MM.1S (cell line): ENCODE measurements at places on chromosomes 2 and 18.
A peak's percentile ranks its signal among the peaks of the same experiment; 100 is the strongest.

- DNase-seq, result no peak
Measured at GRCh38 chr2:84846741-84847142, 34.1 kb downstream of the TRABD2A start.

GRCh38 chr2:30192314-30192713 lies 39.0 kb upstream of the LBH start:
- DNase-seq, result no peak

DNA sequence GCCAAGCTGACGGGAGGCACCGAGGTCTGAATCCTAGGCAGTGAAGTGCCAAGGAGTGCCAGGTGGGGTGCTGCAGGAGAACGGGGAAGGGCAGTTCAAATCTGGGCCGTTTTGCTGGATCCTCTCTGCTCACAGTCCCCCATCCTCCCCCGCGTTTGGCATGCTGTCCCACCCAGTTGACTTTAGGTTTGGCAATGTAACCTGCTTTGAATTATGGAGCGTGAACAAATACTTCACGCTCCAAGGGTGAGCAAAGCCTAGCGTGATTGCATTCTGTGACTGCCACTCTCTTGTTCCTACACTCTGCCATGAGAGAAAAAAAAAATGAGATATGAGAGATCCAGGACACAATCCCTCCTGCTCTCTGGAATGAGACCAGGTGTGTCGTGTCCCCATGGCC lies 381.9 kb downstream of the ZNF516 start:
- no peak for DNase-seq

DNA sequence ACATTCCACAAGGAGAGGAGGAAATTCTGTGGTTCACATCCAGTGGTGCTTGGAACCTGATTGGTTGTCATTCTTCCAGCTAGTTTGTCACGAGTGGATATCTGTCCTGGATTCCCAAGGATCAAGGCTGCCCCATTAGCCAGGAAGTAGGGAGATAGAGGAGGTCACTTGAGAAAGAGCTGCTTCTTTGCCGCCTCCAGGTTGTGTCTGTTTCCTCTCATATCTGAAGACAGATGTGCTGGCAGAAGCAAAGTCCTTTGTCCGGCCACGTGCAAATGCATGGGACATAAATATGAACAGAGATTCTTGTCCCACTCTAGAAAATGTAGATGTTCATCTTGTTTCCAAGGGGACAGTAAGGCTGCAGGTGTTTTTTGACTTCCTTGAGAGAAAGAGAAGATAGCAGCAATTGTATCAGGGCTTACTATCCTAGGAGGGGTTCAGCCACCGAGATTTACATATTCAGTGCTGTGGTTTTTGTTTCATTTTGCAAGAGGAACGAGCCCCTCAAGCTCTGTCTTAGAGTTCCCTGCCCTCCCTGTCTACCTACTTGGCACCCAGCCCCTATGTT lies 174.4 kb downstream of the RPIA start:
- peak; percentile 70 for DNase-seq

DNA sequence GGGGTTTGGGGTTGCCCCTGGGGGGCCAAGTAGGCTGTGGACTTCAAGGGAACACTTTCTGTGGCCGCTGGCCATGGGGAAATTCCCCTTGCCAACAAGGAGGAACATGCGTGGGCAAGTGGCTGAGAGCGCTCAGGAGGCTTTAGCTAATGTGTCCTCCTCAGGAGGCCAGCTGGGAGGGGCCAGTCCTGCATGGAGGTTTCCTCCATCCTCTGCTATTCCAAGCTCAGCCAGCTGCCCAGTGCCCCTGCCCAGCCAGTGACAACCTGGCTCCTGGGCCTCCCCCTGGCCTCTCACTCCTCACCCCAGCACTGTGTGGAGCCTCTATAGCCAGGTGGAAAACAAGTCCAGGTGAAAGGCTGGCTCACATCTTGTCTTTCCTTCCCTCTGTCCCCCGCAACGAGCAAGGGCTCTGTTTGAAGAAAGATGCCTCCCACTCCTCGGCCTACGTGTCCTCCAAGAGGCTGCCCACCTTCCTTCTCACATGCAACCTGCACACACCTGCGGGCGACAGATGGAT lies 64.4 kb upstream of the DAPL1 start:
- DNase-seq, result no peak

DNA sequence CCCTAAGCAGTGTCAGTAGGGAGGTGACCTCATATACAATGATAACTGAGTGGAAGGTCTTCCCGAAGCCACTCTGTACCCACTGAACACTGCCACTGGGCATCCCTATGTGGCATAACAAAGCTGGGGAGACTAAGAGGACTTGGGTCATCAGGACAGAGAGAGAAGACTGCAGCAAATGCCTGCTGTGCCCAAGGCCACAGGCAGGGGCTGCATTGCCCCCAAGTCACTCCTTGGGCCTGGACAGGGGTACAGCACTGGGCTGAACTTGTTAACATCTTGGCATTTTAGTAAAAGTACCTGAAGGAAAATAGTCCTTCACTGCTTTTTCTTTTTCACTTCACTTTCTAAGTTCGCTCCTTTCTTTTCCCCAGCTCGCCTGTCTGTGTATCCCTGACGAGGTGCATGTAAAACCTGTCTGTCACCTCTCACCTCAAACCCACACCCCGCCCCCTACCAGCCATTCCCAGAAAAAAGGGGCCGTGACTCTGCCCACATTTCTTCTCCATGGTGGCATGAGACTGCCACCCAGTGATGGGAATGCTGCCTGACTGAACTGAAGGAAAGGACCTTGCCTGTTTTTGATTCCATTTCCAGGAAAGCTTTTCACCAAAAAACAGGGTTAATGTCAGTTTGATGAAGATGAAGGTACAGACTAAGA lies 62.9 kb downstream of the MTHFD2 start:
- DNase-seq, result no peak

- peak; percentile 42 for DNase-seq
Measured at GRCh38 chr2:191539068-191539467, 138.9 kb upstream of the NABP1 start.

DNA sequence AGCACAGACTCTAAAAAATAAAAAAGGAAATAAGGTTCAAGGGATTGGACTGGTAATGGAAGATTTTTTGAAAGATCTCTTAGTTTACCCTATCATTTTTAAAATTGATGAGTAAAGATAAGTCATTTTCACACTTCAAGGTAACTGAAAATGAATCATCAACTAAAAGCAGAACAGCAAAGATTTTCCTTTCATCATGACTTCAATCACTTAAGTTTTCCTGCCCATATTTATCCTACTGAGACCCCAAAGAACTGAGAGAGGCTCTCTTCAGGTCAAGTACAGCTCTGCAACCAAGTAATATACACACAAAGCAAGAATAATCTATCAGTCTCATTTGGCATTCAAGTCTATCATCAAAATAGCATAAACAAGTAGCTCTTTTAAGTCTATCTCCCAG lies 540.7 kb downstream of the METTL4 start:
- DNase-seq, result no peak

DNA sequence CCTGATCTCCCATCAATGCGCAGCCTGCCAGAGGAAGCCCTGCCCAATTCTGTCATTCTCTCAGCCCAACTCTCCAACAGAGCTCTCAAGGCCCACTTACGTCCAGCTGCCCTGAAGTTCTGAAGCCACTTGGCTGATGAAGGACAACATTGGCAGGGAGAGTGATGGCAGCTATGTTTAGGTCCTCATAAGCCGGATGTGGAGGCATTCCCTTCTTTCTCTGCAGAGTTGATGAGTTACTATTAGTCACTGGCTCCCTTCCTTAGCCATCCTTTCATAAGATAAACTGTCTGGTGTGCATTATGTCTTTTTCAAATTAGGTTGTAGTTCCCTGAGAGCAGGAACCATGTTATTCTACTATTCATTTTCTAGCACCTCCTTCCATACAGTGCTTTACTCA lies 22.5 kb upstream of the TACR1 start:
- no peak for DNase-seq

DNA sequence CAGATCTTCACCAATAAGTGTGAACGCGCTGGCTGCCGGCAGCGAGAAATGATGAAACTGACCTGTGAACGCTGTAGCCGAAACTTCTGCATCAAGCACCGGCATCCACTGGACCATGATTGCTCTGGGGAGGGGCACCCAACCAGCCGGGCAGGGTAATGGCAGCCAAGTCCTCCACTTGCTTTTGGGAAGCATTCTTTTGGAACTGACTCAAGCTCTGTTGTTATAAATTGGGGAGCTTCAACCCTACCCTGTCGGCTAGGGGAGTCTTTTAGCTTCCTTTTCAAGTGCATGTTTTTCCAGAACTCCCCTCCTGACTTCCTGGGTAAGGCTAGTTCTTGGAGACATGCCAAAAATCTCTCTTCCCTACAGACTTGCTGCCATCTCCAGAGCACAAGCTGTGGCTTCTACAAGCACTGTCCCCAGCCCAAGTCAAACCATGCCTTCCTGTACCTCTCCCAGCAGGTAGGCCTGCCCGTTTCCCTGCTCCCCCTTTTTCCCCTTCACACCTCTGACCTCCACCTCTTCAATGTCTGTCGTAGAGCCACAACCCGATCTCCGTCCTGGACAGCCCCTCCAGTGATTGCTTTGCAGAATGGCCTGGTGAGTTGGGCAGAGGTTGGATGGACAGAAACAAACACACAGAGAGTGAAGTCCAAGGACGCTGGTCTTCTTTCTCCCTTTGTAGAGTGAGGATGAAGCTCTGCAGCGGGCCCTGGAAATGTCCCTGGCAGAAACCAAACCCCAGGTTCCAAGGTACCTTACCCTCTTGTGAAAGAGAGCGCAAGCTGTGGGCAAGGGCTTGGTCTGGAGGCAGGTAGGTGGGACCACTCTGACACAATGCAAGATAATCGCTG lies 1.5 kb downstream of the ZFAND2B start:
- DNase-seq, result no peak

DNA sequence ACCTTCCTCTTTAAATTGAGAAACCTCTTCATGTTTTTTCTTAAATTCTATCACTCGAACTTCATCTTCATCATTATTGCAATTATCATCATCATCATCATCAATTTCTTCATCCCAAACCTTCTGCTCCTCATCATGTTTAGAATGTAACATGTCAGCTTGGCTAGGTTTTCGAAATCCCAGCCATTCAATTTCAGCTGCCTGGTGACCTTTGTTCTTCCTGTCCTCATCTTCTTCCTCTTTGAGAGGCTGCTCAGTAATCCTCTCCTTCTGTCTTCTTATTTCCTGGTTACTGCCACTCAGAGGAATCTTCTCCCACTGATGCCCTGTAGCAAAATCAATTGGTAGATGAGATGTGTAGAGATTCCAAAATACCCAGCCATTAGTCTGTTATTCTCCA lies 4.2 kb downstream of the ERMN start:
- DNase-seq, result no peak

- DNase-seq, result no peak
Measured at GRCh38 chr2:29433128-29433527, 317.9 kb downstream of the CLIP4 start.

GRCh38 chr2:43085929-43086328 lies 140.5 kb downstream of the ZFP36L2 start:
- DNase-seq, result no peak

DNA sequence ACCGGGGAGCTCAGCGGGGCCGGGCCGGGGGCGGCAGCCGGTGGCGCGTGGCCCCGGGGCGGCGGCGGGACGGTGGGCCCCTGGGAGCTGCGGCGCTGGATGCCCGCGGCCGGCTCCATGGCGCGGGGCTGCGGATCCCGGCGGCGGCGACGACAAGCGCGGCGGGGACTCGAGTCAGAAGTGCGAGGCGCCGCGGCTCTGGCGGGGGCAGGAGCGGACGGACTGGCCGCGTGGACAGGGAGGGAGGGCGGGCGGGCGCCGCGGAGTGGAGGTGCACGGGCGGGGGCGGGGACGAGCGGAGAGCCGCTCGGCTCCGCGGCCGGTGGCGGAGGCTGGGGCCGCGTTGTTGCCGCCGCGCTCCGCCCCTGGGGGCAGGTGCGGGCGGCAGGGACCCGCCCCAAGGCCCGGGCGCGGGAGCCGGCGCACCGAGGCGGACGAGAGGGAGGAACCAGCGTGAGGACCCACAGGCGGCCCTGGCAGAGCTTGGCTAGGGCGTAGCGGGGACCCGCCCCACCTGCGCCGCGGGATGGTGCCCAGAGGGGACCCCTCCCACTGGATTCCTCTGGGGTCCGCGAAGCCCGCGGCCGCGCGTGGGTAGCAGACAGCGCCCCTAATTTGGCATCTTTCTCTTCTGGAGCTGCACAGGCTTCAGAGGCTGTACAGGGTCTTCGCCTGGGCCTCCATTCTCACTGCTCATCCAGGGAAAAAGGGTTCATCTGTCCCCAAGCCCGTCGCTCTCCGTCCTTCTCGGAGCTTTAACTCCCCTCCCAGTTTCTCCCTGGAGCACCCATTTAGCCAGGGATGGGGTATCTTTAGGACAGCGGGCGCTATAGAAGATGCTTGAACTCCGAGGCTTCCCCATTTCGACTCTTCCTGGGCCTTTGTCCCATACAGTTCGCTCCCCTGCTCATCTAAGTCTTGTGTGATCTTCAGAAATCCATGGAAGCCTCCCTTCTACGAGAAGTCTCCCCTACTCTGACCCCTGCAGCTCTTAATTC lies at the start of gene TMEM163:
TSS of gene TMEM163 (minus strand) at position 184 of the 998 bp plus-strand sequence.
- DNase-seq, result peak; percentile 43

DNA sequence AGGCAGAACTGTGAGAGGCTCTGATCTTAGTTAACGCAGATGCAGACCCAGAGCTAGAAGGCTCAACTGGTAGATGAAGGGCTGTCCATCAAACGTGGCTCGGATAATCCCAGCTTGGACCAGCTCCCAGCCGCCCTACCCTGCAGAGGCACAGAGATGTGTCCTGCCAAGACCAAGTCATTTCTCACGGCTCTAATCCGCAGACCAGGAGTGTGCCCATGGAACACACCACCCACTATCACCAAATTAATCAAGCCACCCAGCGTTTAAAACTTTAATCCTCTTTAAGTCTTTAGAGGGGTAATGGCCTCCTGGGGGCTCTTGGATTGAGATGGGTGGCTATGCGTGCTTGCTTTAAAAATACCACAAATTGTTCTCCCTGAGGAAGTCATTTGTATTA lies 17.5 kb downstream of the LYPD1 start:
- DNase-seq, result no peak

- no peak for DNase-seq
Measured at GRCh38 chr2:190105554-190105953, 43.0 kb upstream of the MSTN start.

DNA sequence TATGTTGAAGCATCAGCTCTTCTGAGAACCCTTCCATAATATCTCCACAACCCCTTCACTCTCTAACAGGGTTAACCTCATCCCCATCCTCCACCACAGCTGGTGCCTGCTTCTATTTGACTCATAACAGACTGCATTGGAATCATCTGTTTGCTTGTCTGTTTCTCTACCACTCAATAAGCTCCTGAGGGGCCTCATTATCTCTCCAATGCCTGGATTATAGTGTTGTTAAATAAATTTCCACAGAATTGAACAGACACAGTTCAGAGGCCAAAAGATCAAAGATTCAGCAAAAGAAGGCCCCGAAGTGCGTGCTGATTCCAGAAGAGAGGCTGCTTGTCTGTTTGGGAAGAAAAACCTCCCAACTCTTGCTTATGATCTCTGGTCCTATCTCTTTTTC lies 33.7 kb upstream of the FAM98A start:
- DNase-seq, result no peak

DNA sequence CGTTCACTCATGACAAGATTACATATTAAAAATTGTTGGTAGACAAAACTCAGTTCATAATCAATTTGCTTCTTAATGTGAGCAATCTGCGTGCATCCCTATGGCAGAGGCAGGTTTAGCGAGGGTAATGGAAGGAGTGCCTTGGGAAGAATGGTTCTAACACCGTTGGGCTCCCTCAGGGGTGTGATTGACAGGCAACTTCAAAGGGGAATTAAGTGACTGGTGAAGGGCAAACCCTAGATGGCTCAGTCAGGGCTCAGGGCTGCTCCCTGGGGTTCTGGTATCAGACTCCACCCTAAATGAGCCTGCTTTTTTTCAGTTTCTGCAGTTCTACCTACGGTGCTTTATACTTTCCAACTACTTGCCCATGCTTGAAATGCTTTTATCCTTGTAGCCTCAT lies 419.5 kb upstream of the CELF4 start:
- DNase-seq, result no peak
